ENCODE measurements at places on chromosomes 12 and 14.

DNA sequence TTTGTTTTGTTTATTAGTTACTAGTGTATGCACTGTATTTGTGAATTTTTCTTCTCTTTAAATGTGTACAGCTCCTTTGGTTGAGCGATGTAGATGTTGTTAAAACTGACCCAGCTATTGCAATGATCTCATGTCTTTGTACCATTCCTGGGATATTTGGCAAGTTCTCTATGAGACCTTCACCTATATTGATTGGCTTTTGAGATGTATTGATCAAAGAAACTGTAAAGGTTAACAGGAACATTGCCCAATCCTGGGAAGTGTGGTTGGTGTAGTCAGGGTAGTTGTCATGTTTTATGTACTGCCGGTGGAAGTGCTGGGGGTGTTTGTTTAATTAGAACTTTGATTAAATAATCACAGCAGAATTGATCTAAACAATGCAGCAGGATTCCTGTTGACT lies 43.1 kb downstream of the ACSS3 start:
- no peak for DNase-seq

DNA sequence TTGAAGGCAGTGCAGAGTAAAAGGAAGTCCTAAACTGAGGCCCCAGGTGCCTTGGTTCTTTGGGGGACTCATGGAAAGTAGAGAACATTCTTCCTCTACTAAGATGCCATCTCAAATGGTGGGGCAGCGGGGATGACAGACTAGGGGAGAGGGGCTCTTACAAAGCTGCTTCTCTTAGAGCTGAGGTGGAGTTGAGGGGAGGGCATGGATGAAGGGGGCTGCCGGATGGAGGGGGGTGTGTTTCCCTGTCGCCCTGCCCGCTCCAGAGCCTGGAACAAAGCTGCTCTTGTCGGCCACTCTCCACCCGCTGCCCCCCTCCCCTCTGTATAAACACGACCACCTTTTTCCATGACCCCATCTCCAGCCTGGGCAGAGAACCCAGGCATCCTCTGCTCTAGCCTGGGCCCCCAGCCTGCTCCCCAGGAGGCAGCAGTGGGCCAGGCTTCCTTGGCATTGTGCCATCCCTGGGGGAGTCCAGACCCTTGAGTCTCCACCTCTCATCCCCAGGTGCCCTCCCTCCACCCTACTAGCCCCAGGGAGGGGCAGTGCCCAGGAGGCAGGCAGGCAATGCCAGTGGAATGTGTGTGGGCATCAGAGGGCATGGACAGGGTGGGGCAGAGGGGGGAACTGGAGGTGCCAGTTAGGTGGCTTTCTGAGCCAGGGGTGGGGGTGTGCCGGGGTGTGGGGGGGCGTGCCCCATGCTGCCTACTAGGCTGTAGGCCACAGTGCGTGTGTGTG lies 1.7 kb downstream of the RARG start:
- no peak for DNase-seq

- no peak for DNase-seq
Measured at GRCh38 chr12:11510671-11511070, 115.3 kb upstream of the PRB2 start.

DNA sequence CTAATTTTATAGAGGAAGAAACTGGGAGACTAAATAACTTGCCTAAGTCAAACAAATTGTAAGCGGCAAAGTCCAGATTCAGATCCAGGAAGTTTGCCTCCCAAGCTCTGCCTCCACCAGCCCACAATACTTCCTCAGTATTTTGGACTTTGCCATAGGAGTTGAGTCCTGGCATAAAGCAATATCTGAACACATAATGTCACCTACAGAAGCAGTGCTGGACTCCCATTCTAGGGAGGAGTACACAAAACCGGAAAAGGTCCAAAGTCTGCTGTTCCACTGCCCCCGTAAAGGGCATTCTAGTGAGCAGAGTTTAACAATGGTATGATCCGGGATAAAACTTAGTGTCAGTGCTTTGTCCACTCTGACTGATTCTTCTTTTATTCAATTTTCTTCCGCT lies 340.5 kb downstream of the FUT8 start:
- no peak for DNase-seq

DNA sequence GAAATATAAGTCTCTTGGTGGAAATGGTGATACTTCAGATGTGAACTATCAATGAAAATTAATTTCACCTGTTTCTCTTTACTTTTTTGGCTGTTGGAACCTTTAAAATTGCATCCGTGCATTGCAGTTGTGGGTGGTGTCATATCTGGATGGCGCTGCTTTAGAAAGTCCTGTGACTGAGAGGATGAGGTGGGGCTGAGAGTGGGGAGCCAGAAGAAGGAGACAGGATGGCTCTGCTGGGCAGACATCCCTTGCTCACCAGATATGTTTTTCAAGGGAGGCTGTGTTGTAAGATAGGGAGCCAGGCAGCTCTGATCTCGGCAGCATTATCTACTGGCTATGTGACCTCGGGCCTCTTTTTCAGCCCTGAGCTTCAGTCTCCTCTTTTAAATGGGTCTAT lies 12.7 kb downstream of the ASB2 start:
- DNase-seq = no peak

DNA sequence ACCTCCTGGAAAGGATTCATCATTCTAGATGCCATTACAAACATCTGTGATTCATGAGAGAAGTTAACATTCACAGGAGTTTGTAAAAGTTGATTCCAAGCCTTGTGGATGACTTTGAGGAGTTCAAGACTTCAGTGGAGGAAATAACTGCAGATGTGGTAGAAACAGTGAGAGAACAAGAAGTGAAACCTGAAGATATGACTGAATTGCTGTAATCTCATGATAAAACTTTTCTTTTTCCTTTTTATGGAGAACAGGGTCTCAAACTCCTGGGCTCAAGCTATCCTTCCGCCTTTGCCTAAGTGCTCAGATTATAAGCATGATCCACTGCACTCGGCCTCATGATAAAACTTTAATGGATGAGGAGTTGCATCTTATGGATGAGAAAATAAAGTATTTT lies 64.5 kb upstream of the GTF2A1 start:
- no peak for DNase-seq

DNA sequence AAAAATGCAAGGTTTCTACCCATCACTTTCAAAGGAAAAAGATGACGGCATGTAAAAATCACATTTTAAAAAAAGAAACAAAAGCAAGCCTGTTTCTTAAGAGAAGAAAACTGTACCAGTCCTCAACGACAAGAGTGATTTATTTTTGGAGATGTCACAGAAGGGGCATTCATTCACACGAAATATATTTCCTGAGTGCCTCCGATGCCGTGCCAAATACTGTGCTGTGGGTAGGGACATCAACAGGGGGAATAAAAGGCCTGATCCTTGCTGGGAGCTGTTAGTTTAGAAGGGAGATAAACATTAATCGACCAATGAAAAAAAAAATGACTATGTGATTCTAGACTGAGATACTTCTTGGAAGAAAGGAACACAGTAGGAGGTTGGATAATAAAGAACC lies 297.5 kb upstream of the SOX5 start:
- no peak for DNase-seq

DNA sequence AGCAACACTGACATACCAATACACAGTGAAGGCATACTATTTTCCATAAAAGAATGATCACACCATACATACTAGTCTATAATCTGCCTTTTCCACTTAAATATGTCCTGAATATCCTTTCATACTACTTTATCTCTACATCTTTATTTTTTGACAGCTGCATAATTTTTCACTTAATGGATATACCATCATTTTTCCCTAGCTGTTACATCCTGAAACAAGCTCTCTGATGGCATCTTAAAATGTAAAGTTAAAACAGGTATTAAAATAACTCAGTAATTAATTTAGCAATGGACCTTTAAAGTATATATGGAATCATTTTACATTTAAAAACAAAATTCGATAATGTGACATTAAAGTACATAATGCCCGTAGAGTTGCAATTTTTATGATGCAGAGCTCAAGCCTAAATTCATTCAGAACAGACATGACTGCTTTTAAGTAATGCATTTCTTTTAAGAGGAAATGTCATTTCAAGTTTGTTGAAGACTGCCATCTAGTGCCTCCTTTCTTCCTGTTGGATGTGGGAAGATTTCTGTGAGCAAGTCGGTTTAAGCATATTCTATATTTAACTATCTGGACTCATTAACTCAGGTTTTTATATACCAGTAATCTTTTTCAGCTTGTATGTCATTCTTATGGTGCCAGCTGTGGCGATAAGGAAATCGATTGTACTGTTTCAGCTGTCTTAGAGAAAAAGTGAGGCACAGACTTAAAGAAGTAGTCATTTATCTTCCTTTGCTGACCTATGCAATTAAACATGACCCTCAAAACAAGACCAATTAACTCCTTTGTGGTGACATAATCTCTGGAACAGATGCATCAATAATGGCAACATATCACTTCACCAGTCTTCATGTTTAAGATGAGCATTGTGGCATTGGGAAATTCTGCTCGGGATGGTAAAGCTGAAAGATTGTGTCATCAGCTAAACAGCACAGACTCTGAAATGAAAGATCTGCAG lies 20.3 kb downstream of the PRICKLE1 start:
- DNase-seq = no peak

DNA sequence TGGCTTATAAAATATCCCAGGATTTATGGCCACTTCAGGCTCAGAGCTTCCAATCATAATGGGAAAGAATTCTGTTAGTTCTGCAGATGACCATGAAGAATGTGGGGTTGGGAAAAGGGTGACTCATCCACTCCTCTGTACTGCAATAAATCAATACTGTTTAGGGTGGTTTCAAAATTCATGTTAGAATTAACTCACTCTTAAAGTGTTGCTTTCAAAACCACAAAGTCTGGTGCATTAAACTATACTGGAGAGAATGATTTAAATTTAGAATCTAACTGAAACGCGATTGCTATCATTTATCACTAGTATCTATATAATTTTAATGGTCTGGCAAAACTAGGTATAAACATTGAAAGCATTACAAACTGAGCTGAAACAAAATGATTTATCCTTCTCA lies 798 bp downstream of the CCDC198 start:
- DNase-seq = no peak

DNA sequence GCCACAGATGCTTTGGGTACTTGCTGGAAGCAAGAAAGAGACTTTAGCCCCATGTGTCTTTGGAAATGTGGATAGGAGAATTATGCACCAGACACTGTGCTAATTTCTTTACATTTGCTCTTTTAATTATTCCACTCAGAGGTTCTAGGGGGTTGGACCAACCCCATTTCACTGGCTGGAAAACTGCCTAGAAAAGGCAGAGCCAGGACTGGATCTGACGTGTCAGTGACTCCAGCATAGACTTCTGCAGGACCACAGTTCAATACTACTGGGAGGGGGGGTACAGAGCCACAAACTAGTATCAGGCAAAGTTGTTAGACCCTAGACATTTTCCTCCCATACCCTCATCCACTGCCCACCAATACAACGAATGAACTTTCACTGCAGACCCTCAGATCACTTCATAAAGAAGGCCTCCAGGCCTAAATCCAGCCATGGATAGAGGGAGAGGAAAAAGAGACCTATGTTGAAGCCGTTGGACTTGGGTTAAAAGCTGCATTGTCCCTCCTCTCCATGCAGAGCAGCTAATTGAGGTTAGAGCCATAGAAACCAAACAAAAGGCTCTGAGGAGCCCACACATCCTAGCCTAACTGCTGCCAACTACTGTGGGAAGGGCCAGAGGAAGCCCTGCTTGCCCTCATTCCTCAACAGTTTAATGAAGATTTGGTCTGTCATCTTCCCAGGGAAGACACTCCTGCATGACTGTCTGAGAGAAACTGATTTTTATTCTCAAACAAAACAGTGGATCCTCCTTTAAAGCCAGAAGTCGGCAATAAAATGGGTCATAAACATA lies 68.7 kb downstream of the STON2 start:
- no peak for DNase-seq

DNA sequence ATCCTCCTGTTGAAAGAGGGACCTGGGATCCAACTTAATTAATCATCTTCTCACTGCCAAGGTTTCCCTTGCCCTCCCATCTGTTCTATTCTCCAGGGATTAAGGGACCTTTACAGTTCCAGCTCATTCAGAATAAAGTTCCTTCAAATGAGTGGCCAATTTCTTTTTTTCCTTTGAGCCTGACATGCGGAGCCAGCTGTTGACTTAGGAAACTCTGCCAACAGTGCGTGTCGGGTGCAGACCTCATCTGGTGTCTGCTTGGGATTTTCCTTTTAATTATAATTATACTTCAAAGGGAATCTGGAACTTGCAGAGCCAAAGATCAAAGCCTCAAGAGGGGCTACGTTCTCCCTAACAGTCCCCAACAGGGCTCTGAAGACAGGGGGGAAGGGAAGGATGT lies 64.8 kb downstream of the CCDC60 start:
- no peak for DNase-seq

DNA sequence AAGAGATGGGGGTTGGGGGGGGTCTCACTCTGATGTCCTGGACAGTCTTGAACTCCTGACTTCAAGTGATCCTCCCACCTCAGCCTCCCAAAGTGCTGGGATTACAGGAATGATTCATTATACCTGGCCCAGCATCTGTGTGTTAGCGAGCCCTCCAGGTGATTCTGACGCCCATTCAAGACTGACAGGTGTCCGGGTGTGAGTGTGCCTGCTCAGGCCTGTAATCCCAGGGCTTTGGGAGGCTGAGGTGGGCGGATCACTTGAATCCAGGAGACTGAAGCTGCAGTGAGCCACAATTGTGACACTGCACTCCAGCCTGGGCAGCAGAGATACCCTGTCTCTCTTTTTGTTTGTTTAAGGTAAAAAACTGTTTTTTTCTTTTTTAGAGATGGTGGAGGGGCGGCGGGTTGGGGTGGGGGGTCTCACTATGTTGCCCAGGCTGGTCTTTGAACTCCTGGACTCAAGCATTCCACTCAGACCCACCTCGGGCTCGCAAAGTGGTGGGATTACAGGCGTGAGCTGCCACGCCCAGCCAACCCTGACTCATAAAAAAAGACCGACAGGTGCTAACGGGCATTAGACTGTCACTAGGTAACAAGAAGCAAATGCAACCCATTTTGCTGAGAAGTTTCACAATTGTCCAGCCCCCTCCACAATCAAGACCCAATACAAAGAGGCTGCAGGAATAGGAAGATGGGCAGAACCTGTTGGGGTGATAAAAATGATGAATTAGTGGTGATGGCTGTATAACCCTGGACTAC lies 4.7 kb downstream of the VSIG10 start:
- DNase-seq = no peak

DNA sequence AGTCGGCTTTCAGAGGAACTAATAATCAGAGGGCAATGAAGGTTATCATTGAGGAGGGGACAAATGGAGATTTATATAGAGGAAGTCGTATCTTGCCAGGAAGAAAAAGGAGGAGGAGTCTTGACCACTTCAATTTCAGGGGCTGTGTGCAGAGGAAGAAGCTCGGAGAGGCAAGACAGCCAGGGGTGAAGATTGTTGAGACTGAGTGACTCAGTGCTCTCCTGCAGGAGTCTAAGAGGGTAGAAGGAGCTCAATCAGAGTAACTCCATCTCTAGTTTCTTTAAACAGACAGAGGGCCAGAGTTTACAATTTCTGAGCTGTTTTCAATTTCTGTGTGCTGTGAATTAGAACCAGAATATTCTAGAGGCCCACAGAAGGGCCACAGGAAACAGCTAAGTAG lies 439.3 kb upstream of the PRICKLE1 start:
- DNase-seq = no peak

DNA sequence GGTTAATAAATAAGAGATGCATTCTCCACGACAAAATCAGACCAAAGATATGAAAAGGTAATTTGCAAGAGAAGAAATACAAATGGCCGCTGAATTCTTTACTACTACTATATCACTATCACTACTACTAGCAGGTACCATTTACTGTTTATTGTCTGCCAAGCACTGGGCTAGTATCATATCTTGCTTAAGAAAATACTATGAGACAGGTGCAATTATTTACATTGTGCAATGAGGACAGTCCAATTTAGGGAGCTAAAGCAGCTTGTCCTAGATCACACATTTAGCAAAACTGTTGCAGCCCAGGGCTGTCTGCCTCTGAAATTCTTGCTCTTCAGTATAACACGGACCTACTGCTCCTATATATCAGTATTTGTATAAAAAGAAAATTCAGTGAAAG lies 52.8 kb downstream of the CRADD start:
- no peak for DNase-seq

- DNase-seq = no peak
Measured at GRCh38 chr12:53766881-53767280, 15.1 kb upstream of the CISTR start.
